Astrocyte of the spinal cord (primary cell): ENCODE measurements at places on chromosomes 6 and 20.

DNA sequence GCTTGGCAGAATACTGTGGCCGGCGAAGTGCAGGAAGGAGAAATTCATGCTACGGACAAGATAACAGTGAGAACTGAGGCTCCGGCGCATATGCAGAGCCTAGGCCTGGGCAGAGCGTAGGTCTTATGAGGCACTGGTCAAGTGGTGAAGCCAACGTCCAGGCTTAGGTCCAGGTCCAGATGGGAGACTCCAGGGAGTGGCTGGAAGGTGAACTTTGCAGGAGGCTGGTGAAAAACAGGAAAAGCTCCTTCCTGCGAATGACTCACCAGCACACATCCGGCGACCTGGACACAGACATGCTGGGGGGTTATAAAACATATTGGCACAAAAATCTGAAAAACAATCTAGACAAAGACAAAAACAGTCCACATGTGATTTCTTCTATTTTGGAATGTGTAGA, 15.4 kb downstream of the C6orf141 start:
- peak; percentile 33 for DNase-seq

DNA sequence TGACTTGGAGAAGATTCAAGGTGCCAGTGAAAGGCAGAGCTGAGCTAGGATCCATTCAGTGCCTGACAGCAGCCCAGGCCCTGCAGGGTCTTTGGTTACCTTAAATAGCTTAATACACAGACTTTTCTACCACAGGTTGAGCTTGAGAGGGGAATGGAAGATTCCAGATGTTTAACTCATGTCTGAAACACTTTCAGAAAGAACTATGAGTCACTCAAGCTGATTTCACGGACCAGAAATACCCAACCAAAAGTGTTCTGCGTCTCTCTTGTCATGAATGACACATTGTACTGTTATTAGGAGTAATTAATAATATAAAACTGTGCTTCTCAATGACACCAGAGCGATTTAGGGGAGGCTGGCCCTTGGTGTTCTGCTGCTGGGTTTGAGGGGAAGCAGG, 6.4 kb upstream of the PMEPA1 start:
- peak; percentile 77 for DNase-seq

- peak; percentile 88 for DNase-seq
These were observed 45.6 kb downstream of the LRRN4 start for GRCh38 chr20:6008254-6008653.

DNA sequence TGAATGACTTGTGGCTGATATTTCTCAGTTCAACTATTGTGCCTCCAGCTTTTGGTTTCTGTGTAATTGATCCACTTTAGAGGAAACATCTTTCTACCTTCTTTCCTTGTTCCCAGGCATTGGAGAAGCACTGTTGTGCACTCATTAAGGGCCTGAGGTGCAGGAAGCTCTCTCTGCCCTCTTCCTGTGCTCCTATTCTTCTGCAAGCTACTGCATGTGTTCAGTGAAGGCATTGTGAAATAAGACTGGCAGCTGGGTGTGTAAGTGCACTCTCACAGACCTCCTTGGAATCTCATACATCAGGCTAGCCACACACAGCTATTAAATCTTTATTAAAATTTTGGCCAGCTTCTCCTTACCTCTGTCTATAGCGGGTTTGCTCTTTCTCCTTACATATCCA, 177.8 kb downstream of the OGFRL1 start:
- no peak for DNase-seq

- no peak for DNase-seq
These were observed 45.1 kb downstream of the KHDC1L start for GRCh38 chr6:73180076-73180738.
